ENCODE measurements at places on chromosomes 7 and 10. TPM values are rescaled to one million over a fixed set of nuclear protein-coding genes. Genes with fewer than 3 reads are reported as not detected.

NFKB2 gene
- polyA plus RNA-seq: 11.4 TPM

GRK5 gene
- 3.3 TPM for polyA plus RNA-seq

CALCR gene
- polyA plus RNA-seq: not detected

TMEM196 gene
- not detected for polyA plus RNA-seq

TAS2R16 gene
- polyA plus RNA-seq: not detected

SPDYE11 gene
- polyA plus RNA-seq: not detected
